ENCODE measurements at places on chromosomes 5 and 9.

DNA sequence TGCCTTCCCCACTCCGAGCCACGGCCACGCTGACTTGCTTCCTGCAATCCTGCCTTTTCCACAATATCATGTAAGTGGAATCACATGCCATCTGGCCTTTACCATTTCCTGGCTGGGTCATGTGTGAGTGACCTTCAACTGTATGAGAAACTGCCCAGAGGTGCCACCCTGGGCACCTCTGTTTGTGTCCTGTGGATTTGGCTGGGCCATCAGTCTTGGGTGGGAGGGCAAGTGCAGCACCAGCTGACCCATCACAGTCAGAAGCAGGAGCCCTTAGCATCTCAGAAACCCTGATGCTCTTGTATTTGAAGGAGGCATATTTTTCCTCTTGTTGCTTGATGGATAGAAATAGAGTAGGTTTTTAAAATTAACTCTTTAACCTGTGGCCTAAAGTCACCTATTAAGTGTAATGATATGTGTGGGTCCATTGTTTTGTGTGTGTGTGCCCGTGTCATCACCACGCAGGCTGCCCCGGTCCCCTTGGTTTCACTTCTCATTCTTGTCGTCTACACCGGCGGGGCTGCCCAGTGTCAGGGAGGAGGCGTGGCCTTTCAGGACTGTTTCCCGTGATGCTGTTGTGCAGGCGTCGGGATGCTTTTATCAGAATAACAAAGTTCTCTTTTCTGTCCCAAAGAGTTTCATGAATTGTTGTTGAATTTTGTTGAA is 52.1 kb upstream of the CACNA1B start:
- no peak for DNase-seq

DNA sequence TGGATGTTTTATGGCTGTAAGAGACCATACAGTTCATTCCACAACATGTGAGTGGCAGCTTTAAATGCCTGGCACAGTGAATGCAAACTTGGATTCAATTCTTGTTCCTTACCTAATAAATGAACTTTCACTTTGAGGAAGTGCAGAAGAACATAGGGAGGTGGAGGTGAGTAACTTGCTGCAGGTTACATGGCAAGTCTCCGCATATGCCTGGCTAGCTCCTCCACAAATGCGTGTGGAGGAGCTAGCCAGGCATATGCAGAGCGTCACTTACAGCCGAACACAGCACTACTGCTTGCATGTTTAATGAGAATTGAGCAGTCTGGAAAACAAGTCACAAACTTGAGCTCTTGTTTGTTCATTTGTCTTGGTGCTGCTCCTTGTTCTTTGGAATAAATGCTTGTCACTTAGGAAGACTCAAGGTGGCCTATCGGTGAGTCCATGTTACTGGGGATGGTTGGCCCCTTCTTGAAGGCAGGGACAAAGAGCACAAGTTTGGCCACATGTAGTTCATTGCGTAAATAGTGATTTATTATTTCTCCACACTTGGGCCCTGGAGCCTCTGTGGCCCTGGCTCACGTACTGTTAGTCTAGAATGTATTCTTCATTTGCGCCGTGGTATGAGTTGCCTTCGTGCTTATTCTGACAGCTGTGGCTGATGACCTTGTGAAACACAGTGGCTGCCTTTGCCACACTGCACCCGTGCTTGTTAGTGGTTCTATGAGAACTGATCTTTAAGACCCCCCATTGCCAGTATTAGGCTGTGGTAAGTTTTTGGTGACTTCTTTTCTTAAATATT is 3.1 kb downstream of the ISOC1 start:
- DNase-seq: no peak

GRCh38 chr5:181167814-181168488 is 20.6 kb downstream of the OR2V2 start:
- no peak for DNase-seq

- no peak for DNase-seq
Observed at GRCh38 chr5:1106385-1107166, 5.3 kb downstream of the SLC12A7 start.

- no peak for DNase-seq
Observed at GRCh38 chr5:101091902-101092301, 188.8 kb upstream of the ST8SIA4 start.

DNA sequence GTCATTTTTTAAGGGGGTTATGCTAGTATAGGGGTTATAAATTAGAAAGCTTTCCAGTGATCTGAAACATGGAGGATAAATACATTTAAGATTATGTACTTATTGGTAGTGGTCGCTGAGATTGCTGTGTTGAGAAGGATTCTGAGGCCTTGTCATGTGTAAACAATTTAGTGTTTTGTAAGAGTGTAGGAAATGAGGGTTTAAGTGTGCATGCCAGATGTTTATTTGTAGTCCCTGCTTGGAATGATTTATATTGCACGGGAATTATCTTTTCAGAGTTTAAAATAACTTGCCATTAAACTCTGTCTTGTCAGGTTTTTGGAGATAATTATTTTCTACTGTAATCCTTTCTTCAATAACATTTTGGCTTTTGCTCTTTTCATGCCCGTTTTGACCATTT is 19.4 kb downstream of the ZNF618 start:
- no peak for DNase-seq

GRCh38 chr5:10655161-10655971 is 91.5 kb downstream of the ANKRD33B start:
- DNase-seq: no peak

GRCh38 chr9:30591461-30591860 is 1793.0 kb upstream of the ACO1 start:
- DNase-seq: no peak

GRCh38 chr9:133839822-133840329 is 101.7 kb upstream of the SARDH start:
- DNase-seq: no peak

GRCh38 chr9:19408316-19408692 is 505 bp upstream of the ACER2 start:
- no peak for DNase-seq

DNA sequence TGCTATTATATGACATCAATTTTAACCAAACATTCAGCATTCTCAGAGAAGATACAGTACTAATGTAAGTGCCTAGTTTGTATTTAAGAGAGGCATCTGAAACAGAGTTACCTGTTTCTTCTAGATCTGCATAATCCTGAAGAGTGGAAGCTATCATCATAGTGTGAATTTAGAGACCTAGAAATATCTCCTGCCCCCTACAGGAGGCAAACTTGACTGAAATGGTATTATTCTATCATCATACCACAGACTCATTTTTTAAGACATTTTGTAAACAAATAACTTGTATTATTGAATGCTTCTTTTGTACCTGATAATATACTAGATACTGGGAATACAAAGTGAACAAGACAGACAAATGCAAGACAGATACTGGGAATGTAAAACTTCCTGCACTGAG is 216.8 kb upstream of the RPS23 start:
- DNase-seq: no peak

- DNase-seq: no peak
Observed at GRCh38 chr5:96278981-96279380, 154.1 kb downstream of the PCSK1 start.

DNA sequence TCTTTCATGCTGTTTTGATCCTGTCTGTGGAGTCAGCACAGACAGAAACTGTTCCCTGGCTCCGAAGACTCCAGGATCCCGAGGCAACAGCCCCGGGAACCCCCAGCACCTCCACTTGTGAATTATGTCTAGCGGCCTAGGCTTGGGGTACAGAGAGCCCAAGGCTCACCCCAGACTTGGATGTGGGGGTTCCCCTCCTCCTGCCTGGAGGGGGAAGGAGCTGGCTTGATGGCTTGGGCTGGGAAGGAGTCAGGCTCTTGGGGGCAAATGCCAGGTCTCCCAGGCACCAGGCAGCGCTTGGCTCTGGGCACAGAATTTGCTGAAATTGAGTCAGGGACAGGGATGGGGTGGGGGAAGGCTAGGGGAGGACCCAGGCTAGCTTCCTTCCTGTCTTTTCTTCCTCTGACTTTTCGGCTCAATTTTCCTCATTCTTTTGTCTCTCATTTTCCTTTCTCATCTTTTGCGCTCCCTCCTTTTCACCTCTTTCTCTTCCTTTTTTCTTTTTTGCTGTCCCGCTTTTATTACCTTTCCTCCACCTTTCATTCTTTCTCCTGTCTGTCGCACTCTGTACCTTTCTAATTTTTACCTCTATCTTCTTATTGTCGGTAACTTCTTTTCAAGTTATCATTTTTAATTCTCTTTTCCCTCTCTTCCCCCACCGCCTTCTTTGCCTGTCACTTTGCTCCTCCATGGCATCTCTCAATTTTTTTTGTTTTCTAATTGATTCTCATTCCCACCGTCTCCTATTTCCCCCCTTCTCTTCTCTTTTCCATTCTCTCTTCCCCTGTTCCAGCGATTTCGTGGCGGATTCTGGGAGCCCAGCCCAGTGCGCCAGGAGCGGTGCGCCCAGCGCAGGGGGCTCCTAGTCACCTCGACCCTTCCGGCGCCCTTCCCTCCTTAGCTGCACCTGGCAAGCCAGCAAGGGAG is 10.5 kb downstream of the MSX2 start:
- no peak for DNase-seq

DNA sequence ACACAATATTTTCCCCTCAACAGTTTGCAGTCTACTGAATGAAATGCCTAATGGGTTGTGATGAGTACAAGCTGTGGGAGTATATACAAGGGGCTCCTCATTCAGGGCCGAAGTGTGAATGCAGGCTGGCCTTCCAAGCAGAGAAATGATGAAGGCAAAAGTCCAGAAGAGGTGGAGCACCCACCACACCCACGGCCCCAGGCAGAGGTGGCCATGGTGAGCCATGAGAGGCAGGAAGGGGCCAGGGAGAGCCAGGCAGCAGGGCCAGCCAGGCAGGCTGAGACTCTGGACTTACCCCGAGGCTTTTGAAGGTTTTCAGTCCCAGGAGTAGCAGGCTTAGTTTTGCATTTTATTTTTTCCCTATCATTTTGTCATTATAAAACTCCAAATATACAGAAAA is 218.1 kb downstream of the AUH start:
- DNase-seq: no peak

DNA sequence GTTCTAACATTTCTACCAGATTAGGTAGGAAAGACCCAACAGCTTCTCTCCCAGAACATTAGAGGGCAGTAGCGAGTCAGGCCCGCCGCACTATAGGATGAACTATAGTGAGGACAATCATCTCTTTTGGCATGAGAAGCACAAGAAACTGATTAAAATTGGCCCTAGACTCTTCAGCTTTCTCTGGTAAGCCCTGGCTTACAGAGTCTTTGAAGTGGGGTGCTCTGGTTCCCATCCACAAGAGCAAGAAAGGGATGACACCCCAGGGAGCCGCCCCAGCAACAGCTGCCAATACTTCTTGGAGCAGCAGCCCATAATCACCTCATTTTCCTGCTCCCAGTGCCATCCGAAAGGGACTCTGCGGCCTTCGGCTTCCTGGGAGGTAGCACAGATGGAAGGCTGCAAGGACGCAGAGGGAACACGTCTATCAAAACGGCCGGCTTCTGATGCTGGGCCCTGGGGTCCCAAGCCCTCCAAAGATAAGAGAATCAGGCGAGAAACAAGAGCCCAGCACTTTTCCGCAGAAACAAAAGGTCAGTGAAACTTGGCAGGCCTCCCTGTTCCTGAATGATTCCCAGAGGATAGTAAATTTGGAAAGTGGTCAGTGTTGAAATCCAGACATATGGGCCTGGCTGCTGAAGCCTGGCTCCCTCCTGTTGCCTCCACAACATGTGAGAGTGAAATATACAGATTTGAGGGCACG is 69.3 kb downstream of the HSD17B3 start:
- DNase-seq: no peak

DNA sequence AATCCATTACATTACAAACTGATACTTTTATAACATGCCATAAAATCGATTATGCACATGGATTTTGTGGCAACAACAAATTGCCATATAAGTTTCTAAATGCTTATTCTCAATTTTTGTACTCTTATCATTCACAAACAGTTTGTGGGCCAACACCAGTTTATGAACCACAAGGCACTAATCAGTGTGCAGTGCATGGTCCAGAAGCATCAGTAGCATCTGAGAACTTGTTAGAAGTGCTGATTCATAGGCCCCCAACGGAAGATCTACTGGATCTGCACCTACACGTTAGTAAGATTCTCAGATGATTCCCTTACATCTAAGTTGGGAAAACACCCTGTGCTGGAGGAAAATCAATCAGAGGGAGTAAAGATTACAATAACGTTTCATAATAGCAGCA is 242.8 kb downstream of the TRPM3 start:
- no peak for DNase-seq

DNA sequence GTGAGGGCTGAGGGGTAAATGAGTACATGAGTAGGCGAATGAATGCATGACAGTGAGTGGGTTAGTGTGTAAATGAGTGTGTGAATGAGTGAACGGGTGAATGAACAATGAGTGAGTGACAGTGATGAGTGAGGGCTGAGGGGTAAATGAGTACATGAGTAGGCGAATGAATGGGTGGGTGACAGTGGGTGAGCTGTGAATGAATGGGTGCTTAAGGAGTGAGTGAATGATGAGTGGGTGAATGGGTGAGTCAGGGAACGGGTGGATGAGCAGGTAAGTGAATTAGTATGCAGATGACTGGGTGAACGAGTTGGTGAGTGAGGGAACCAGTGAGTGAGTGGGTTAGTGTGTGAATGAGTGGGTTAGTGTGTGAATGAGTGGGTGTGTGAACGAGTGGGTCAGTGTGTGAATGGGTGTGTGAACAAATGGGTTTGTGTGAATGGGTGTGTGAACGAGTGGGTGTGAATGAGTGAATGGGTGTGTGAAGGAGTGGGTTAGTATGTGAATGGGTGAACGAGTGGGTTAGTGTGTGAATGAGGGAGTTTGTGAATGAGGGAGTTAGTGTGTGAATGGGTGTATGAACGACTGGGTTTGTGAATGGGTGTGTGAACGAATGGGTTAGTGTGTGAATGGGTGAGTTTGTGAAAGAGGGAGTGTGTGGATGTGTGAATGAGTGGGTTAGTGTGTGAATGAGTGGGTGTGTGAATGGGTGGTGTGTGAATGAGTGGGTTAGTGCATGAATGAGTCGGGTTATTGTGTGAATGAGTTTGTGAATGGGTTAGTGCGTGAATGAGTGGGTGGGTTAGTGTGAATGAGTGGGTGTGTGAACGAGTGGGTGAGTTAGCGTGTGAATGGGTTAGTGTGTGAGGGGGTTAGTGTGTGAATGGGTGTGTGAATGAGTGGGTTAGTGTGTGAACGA is 32.9 kb downstream of the NKD2 start:
- DNase-seq: no peak

GRCh38 chr5:116378007-116378776 is 196.4 kb downstream of the SEMA6A start:
- DNase-seq: no peak

DNA sequence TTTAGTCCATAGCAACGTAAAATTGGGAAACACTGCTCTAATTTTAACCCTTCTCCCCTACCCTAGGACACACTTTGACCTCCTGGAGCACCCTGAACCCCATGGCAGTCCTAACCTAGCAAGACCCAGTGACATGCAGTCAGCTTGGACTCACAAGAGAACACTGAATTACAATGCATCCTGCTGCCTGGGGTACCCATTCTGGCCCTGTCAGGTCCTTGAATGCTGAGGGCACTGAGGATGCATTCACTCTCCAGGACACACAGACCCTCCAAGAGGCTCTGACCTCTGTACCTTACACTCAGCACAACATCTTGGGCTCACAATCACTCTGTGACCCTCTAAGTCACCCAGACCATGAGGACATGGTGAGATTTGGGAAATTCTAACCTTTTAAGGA is 1.8 kb upstream of the PROP1 start:
- DNase-seq: no peak
